ENCODE measurements at places on chromosomes 11 and 22.

DNA sequence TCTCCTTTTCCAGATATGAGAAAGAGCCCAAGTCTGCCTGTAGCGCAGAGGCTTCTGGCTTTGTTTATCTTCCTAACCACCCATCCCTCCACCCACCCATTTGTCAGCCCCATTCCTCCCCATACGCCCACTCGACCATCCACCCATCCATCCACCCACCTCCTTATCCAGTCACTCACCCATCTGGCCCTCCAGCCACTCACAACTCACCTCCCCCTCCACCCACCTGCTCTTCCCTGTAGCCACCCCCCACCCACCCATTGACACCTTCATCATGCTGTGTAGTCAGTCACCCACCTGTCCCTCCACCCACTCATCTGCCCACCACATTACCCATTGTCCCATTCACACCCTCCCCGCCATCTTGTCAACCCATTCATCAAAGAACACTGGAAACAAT is 5.5 kb downstream of the CST6 start:
- DNase-seq = no peak

DNA sequence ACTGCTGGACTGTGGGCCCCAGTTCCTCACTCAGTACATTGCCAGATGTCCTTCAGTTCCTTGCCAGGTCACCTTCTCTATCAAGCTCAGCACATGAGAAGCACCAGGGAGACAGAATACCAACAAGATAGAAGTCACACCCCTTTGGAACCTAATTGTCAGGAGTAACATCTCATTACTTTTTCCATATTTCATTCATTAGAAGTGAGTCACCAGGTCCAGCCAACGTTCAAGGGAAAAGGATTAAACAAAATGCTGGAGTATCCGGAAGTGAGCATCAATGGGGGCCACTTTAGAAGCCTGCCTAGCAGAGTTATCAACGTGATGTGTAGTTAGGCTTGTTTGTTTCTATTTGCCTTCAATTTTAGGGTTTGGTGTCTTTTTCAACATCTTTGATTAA is 569.3 kb downstream of the MIAT start:
- DNase-seq = no peak

- DNase-seq = peak; percentile 29
Measured at GRCh38 chr11:110955776-110956175, 243.5 kb upstream of the ARHGAP20 start.

- no peak for DNase-seq
Measured at GRCh38 chr22:19115628-19116027, 6.6 kb downstream of the DGCR2 start.

- DNase-seq = no peak
Measured at GRCh38 chr11:64620381-64620971, 29.5 kb downstream of the SLC22A12 start.

GRCh38 chr11:100753172-100753543 is 66.1 kb downstream of the ARHGAP42 start:
- no peak for DNase-seq

GRCh38 chr22:29073618-29074275 is 912 bp downstream of the KREMEN1 start:
- peak; percentile 25 for DNase-seq

GRCh38 chr11:65297026-65297672 is 17.5 kb upstream of the CDC42EP2 start:
- DNase-seq = no peak

DNA sequence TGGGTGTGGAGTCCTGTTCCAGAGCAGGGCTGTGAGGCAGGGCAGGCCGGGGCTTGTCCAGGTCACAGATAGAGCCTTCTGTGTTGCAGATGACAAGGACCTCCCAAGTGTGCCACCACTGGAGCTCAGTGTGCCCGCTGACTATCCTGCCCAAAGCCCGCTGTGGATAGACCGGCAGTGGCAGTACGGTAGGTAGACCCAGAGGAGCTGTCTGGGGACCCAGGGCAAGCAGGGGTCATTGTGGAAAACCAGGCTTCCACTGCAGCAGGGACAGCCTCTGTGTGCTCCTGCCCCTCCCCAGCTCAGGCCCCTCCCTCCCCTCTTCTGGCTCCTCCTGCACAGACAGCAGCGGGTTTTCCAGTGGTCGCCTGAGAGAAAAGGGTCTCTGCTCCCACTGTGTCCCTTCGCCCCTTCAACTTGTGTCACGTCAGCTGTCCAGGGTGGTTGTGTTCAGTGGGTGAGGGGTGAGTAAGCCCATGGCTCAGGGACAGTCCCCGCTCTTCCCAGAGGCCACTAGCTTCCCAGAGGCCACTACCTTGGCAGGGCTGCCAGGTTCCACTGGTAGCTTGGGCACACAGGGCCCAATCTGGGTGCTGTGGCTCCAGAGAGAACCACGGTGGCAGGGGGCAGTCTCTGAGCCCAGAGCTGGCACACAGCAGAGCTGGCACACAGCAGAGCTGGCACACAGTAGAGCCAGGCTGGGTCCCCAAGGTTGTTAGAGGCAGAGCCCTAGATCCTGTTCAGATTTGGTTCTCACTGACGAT is 78.4 kb downstream of the MED15 start:
- DNase-seq = no peak

DNA sequence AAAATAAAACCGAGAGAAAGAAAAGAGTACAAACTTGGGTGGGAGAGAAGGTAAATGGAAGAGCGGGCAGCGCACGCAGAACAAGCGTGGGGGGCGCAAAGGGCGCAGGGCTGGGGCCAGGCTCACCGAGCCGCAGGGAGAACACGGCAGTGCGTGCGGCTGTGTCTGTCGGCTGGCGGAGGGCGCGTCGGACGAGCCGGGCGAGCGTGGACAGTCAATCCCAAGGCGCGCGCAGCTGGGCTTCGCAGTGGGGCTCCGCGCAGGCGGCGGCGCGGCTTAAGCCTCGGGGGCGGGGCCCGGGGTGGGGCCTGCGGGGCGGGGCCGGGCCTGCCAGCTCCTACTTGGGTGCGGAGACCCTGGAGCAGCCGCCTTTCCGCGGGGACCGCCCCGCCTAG is at the start of gene UCP2:
UCP2 (minus strand) TSS at position 249 of the 395 bp plus-strand sequence. CDS start 4,465 bp downstream, outside the sequence.
- peak; percentile 89 for DNase-seq

- DNase-seq = peak; percentile 34
Measured at GRCh38 chr22:48089601-48090331, 1327.3 kb downstream of the TBC1D22A start.

GRCh38 chr11:128214263-128214662 is 373.1 kb downstream of the ETS1 start:
- no peak for DNase-seq

- DNase-seq = no peak
Measured at GRCh38 chr22:43434275-43434927, 22.6 kb downstream of the MPPED1 start.

- DNase-seq = no peak
Measured at GRCh38 chr11:47156333-47156732, 20.3 kb downstream of the ARFGAP2 start.

- DNase-seq = no peak
Measured at GRCh38 chr11:2306877-2307500, 5.2 kb downstream of the TSPAN32 start.

DNA sequence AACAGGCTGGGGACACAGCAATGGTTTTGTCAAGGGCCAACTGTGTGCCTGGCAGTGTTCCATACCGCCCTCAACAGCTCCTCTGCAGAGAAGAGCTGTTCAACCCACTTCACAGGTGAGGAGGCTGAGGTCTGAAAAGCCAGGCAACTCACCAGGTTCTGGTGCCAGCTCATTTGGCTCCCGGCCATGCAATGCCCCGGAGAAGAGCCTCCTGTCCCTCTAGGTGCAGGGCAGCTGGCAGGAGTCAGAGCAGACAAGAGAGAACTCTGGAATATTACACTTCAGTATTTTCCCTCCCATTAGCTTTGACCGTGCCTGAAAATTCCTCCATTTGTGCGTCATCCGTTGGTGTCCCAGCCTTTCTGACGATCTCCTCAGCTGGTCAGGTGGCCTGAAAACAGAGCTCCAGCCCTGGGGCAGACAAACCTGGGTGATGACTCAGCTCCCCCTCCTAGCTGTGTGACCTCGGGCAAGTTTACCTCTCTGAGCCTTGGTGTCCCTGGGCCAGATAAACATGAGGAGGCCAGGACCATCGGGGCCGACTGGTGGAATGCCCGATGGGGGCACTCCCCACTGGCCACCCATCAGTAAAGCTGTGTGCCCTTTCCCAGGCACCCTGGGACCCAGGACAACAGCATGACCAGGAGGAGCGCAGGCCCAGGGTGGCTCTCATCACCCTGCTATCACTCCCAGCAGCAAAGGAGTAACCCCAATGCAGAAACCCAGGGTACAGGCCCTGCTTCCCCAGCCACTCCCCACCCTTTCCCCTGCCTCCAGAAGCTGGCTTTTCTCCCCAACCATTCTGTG is 9.6 kb upstream of the C1QTNF6 start:
- DNase-seq = no peak

- no peak for DNase-seq
Measured at GRCh38 chr22:42816336-42816735, 40.7 kb downstream of the ARFGAP3 start.

DNA sequence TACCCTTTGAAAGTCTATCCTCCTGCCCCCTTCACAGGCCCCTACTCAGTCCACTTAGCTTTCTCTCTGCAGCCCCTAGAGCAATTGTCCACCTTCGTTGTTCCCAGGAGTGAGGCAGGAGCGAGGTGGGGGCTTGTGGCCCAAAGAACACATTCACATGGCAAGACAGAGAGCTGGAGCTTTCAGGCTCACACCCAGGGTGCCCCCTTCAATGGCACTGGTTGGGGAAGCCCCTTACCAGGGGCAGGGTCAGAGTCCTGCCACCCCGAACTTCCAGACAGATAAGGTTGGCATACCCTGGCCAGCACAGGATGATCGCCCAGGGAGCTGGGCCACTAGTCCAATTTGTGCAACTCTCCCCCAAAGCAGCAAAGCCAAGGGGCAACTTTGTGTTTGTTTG is 6.2 kb upstream of the SLC5A4 start:
- no peak for DNase-seq

GRCh38 chr11:66718320-66718971 is 10.6 kb downstream of the SPTBN2 start:
- DNase-seq = no peak

- DNase-seq = no peak
Measured at GRCh38 chr11:129973068-129973467, 29.6 kb downstream of the PRDM10 start.

DNA sequence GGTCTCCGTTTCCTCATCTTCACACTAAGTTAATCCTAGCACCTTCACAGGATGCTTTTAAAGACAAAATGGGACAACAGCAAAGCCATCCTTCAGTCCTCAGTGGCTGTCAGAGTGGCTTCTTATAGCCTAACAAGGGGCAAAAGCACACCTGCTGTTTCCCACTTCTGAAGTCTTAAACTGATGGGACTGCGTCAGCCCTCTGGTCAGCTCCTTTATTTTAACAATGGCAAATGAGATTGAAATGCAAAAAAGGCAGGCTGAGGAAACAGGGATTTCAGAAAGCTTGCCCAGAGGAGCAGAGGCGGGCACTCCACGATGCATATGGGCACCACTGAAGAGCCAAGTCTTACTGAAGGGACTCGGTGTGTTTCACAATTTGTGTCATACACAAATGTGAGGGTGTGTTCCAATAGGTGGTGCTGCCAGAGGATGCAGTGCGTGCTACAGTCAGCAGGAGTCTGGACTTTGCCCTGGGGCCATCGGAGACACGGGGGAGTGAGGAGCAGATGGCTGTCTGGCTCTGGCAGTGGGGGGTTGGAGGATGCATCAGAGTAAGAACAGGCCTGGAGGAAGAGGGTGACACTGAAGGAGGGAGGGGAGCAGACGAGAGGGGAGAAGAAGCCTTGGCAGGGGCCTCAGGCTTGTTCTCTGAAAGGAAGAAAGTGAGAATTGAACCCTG is 47.3 kb downstream of the TENM4 start:
- no peak for DNase-seq

DNA sequence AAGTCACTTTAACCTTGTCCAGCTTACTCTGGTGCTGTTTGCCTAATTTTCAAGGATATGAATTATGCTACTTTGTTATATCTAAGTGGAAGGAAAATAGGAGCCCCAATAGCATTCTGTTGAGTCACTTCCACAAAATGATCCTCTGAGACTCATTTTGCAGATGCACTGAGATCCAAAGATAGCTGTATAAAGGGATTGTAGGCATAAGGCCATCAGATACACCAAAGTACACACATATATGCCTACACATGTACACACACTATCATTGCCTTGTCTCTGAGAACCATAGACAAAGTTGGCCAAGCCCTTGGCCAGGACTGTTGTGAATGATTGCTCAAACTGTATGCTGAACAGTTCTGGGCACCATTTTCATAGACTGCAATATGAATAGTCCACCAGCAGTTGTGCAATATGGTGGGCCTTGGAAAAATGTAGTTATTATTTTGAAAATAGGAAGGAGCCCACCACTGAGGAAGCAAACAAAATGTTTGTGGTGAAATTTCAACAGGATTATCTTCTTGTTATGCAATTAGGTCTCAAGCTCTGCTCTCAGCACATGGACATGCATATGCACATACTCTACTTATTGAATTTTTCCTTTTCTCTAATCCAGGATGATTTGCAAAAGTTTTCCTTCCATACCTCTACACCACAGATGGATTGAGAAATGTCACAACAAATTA is 186.0 kb upstream of the CTSC start:
- DNase-seq = no peak

DNA sequence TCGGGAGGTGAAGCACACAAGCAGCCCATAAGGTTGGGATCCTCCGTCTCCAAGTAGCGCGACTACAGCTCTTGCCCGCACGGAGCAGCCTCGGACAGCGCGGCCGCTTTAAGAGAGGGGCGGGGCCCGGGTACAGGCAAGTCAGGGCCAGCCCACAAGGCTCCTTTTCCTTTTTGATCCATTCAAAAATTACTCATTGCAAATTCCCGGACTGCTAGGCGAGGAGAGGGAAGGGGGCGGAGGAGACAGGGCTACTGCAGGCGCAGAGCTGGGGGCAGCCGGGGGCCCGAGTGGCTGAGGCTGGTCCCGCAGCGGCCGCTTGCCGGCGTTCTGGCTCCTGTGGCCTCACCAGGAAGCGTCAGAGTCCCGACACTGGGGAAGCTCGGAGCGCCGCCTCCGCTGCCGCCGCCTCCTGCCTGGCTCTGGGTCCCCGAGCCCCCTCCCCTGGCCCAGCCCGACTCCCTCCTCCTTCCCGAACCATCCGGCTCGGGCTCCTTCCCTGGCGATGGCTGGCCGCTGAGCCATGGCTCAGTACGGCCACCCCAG is at the start of gene UBASH3B:
UBASH3B (plus strand) TSS at position 196 of the 546 bp plus-strand sequence; CDS start at position 524, 328 bp downstream.
- DNase-seq = peak; percentile 89

GRCh38 chr11:11985016-11985715 is 23.3 kb downstream of the DKK3 start:
- no peak for DNase-seq

- DNase-seq = no peak
Measured at GRCh38 chr22:45554040-45554406, 51.3 kb downstream of the FBLN1 start.

GRCh38 chr11:108340973-108341372 is 118.1 kb downstream of the ATM start:
- DNase-seq = no peak

- no peak for DNase-seq
Measured at GRCh38 chr11:2810411-2811205, 75.0 kb downstream of the CDKN1C start.

- no peak for DNase-seq
Measured at GRCh38 chr11:134289789-134290188, 13.6 kb downstream of the GLB1L3 start.

GRCh38 chr11:48058064-48058463 is 77.7 kb downstream of the PTPRJ start:
- DNase-seq = no peak

- no peak for DNase-seq
Measured at GRCh38 chr11:105610871-105611571, 1.1 kb downstream of the GRIA4 start.

Measured in suppressor macrophage treated with lipopolysaccharide for 4 hours (primary cell).